T-helper 2 cell (primary cell): ENCODE measurements at places on chromosomes 3 and 15.
A peak's percentile ranks its signal among the peaks of the same experiment; 100 is the strongest.

DNA sequence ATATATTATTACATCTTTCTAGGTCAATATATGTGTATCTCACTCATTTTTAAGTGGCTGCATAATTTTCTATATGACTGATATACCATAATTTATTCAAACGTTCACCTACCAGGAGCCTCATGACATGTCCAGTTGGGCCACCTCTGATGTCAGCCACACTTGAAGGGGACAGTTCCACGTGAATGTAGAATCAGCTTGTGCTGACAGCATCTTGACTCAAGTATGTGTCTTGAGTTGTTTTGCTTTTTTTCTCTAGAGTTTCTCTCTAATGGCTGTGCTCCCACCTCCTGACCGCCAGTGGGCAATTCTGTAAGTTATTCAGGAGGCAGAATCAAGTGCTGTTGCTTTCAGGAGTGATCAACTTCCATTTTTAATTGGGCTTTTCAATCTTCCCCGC, 237.9 kb downstream of the NFKBIZ start:
- DNase-seq: no peak

GRCh38 chr15:29044503-29044901, 158.7 kb downstream of the APBA2 start:
- DNase-seq: no peak

- no peak for DNase-seq
Measured at GRCh38 chr15:88375234-88375927, 91.8 kb downstream of the MRPL46 start.

DNA sequence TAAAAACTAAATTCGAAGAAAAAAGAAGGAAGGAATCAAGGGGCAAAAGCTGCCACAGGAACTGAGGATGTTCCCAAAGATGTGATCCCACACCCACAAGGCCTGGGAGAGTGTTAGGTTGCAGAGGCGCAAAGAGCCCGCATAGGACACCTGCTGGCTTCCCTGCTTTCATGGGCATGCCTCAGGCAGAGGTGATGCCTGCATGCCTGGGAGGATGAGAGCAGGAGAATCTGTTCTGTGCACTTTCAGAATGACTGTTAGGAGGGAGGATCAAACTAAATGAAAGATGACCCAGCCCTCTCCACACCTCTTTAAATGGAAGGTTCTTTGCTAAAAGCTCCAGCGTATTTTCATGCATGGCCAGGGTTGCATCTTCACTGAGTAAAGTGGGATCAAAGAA, 162.4 kb downstream of the PLCL2 start:
- DNase-seq: no peak

GRCh38 chr3:185552358-185552877, at the start of gene LIPH:
LIPH (minus strand) TSS chr3:185552588; CDS start chr3:185552471, 117 bp downstream.
- no peak for DNase-seq

- DNase-seq: no peak
Measured at GRCh38 chr15:55256281-55257011, 33.2 kb downstream of the RAB27A start.

- DNase-seq: no peak
Measured at GRCh38 chr3:73176941-73177340, 115.5 kb downstream of the EBLN2 start.

GRCh38 chr3:40366203-40367162, 20.5 kb upstream of the ENTPD3 start:
- DNase-seq: no peak

DNA sequence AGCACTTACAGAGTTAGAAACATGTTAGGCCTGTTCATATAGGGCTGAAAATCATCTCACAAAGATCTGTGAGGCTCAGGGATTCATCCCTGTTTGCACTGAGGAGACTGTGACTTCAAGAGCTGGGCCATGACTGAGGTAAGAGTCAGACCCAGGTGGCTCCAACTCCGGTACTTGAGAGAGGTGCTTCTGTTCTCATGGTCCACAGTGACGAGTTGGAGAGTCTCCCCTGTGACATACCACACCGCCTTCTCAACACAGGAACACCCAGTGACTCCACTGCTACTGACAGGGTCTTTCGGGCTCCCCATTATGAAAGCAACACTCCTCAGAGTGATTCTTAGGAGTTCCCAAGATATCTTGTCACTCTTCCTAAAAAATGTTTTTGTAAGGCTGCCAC, 27.4 kb downstream of the FSTL1 start:
- no peak for DNase-seq

- DNase-seq: no peak
Measured at GRCh38 chr3:139457066-139457465, 19.2 kb downstream of the RBP2 start.

DNA sequence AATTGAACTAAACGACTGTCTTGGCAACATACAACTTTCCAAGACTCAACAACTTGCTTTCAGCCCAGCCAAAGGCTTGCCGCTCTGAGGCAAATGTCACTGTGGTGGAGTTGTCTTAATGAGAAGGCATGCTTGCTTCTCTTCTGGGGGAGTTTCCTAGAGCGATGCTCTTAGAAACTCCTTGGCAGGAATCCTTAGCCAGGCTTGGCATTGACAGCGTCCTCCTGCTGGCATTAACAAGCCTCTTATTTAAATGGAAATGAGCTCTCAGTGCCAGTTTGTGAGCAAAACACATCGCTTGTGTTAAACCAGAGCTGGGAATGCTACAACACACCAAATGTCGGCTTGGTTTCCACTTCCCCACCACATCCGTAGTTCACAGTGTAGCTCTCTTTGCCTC, 265.5 kb upstream of the TPRG1 start:
- DNase-seq: no peak

- DNase-seq: no peak
Measured at GRCh38 chr3:113157408-113158030, 53.8 kb upstream of the BOC start.

DNA sequence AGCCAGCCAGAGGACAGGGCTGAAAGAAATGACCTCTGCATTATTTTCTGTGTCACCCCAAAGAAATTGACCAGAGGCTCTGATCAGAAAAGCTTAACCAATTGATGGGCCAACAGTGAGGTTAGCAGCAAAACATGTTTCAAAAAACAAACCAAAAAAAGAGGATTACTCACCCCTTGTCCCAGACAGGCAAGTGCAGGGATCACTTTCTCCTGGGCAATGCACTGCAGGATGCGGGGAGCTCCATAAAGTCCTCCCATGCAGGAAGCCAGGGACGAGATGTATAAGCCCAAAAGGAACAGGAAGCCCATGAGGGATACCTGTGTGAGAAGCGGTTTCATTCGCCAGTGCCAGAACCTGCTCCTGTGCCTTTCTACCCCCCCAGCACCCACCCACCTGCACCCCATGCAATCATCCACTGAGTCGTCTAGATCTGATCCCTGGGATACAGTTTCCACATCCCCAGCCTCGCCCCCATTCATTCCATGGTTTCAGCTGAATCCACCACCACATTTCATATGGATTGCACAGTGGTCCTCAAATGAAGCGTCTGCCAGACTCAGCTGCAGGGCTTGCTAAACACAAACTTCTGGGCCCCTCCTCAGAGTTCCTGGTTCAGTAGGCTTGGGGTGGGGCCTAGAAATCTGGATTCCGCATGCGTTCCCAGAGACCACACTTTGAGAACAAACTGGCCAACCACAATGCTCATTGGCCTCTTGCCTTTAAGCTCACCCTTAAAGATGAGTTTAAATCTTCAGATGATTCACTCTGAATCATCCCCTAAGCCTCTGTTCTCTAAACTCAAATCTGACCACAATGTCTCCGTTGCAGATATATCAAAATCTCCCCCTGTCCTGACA, 54.4 kb upstream of the HEG1 start:
- DNase-seq: no peak

- DNase-seq: no peak
Measured at GRCh38 chr3:64494526-64494925, 193.3 kb downstream of the ADAMTS9 start.

GRCh38 chr15:78284758-78285157, 14.7 kb downstream of the SKIC8 start:
- no peak for DNase-seq

DNA sequence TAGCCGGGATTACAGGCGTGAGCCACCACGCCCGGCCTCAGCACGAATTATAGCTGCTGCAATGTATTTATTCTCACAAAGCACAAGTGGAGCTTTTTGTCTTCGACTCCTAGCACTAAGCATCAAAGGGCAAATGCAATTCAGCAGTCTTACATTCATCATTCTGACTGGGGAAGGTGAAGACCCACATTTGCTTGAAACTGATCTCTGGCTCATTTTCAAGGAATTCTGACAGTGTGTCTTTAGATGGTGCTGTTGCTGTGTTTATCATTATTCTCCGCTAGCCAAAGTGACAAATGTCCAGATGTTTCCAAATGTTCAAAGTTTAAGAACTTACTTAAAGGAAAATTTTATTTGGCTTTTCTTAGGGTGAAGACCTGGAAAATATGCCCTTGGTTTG, 55.9 kb downstream of the SGO1 start:
- no peak for DNase-seq

DNA sequence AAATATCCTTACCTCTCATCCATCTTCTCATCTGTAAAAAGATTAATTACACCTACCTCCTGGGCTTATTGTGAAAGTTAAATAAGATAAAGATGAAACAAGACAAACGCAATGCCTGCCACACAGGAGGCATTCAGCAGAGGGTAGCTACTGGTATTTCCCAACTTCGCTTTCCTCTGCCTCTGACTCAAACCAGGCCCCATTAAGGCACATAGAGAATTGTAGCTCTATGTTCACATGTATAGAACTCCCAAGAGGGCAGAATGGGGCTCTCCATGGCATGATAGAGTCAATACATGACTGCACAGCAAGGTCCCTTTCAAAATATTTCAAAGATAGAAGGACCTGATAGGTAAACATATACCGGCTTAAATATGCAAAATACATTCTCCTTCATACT, 1.4 kb downstream of the LYSMD2 start:
- DNase-seq: peak; percentile 42

DNA sequence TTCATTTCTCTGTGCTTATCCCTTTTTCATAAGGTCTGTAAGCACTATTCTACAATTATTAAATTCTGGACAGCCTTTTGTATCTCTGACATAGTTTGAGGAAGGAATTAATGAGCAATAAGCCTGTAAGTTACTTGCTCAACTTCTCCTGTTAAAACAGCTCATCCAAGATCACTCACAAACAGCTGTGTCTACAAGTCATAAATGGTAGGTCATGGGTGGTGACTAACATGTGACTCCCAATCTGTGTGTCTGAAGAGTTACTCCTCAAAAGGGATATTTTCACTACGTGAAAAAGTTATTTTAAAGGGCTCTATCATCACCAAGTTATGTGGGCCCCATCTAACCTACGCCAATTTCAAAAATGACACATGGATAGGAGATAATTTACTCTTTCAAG, 145.2 kb upstream of the CBLB start:
- DNase-seq: no peak

DNA sequence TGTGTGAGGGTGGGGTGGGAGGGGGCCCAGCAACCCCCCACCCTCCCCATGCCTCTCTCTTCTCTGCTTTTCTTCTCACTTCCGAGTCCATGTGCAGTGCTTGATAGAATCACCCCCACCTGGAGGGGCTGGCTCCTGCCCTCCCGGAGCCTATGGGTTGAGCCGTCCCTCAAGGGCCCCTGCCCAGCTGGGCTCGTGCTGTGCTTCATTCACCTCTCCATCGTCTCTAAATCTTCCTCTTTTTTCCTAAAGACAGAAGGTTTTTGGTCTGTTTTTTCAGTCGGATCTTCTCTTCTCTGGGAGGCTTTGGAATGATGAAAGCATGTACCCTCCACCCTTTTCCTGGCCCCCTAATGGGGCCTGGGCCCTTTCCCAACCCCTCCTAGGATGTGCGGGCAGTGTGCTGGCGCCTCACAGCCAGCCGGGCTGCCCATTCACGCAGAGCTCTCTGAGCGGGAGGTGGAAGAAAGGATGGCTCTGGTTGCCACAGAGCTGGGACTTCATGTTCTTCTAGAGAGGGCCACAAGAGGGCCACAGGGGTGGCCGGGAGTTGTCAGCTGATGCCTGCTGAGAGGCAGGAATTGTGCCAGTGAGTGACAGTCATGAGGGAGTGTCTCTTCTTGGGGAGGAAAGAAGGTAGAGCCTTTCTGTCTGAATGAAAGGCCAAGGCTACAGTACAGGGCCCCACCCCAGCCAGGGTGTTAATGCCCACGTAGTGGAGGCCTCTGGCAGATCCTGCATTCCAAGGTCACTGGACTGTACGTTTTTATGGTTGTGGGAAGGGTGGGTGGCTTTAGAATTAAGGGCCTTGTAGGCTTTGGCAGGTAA, 8.1 kb downstream of the FAM131A start:
- DNase-seq: no peak

GRCh38 chr3:65339192-65339740, 651.5 kb upstream of the ADAMTS9 start:
- DNase-seq: no peak

GRCh38 chr3:21237638-21238037, 513.4 kb downstream of the ZNF385D start:
- DNase-seq: no peak

DNA sequence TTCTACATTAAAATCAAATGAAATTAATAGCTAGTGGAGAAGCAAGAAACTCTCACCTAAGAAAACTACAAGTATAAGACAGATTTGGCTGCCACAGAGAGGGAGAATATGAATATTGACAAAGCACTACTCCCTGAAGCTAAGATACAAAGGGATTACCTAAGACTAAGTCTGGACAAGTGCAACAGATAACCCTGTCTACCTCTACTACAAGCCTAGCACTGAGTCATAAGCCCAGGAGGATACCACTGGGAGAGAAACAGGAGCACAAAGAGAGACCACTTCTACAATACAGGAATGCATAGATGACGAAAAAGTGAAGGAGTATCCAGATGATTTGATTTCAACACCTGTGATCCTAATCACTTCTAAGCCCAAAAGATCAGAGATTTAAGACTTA, 10.4 kb downstream of the ATP13A4 start:
- no peak for DNase-seq

DNA sequence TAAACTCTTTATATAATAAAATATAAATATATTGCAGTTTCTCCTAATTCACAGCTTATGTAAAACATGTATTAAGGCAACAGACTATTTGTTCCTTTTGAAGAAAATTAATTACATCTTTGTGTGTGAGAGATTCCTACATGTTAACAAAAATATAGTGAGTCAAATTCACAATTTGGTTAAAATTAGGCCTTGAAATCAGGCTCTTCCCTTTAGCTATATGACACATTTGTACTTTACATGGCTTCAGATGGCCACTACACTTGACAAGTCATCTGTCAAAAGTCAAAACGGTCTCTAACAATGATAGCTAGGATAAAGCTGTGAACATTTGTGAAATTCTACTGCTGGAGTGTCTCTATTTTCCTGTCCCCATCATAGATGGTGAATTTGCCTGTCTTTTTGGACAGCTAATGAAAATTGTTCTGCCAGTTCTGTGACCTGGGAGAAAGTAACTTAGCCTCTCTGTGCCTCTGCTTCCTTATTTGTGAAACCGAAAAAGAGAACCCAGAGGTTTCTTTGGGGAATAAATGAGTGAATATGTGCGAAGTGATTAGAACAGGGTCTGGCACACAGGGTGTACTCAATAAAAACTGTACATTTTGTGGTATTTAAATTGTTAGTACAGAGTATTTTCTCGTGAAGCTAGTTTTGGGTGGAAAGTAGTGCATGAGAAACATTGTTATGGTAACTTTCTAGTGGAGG, 23.6 kb downstream of the TM4SF4 start:
- no peak for DNase-seq

- no peak for DNase-seq
Measured at GRCh38 chr3:42851228-42851834, 24.3 kb downstream of the CYP8B1 start.

GRCh38 chr15:99708563-99708962, 24.7 kb downstream of the LYSMD4 start:
- no peak for DNase-seq

- DNase-seq: no peak
Measured at GRCh38 chr15:25664761-25665160, 198.4 kb downstream of the ATP10A start.

- DNase-seq: peak; percentile 40
Measured at GRCh38 chr15:60548101-60548500, 69.2 kb upstream of the ICE2 start.
